Activated CD8-positive, alpha-beta memory T cell treated with anti-CD3 and anti-CD28 coated beads for 1 hour (primary cell): ENCODE measurements at places on chromosomes 5 and 9.

GRCh38 chr5:64690417-64691151 lies at the start of gene SHISAL2B:
SHISAL2B (plus strand) TSS chr5:64690503; CDS start chr5:64690624, 121 bp downstream.
- DNase-seq = no peak

- DNase-seq = no peak
Observed at GRCh38 chr5:112440031-112440430, 21.0 kb upstream of the EPB41L4A start.

DNA sequence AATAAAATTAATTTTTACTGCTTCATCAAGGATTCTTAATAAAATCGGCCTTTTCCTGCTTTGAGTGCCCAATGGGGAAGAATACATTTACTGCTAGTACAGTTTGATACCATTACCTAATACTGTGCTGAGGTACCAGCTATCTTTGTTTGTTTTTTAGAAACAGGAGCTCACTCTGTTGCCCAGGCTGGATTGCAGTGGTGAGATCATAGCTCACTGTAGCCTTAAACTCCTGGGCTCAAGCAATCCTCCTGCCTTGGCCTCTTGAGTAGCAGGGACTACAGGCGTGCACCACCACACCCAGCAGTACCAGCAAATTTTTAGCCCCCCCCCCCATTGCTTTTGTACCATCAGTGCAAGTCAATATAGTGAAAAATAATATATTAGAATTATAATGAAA lies 13.6 kb upstream of the ANKHD1 start:
- DNase-seq = no peak

- no peak for DNase-seq
Observed at GRCh38 chr9:37498457-37498856, 12.7 kb downstream of the POLR1E start.

DNA sequence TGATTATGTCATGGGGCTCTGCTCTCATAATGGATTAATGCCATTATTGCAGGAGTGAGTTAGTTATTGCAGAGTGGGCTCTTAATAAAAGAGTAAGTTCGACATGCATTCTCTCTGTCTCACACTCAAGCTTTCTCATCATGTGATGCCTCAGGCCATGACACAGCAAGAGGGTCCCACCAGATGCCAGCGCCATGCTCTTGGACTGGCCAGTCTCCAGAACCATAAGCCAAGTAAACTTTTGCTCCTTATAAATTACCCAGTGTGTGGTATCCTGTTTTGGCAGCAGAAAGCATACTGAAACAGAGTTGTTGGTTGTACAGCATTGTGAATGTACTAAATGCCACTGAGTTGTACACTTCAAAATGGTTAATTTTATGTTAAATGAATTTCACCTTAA lies 138.1 kb downstream of the MYO10 start:
- DNase-seq = no peak

DNA sequence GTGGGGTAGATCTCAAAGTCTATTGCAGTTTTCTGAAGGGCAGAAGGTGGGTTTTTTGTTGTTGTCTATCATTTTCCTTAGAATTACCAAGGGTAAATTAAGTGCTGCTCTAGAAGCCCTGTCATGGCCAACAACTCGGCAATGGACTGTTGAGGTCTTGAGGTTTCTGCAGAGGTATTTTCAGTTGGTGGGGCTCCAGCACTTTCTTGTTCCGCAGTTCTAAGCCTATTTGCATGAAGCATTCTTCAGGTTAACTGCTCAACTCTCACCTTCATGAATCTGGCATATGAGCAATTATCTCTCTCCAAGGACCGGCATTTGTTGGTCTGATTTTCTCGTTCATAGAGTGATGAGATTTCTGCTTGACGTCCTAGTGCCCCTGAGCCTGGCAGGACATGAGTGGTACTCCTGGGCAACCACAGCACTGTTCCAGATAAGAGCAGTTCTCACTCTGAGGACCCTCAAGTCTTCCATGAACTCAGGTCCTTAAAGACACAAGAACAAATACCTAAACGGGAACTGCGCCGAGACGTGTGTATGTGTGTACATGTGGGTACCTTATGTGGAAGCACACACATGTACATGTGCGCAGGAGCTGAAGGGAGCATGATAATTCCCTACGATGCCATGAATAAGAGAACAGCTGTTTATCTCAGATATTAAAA lies 544.5 kb downstream of the CSNK1G3 start:
- DNase-seq = no peak

- DNase-seq = no peak
Observed at GRCh38 chr5:140041492-140042392, 1.4 kb downstream of the NRG2 start.

GRCh38 chr9:91840882-91841281 lies 109.1 kb downstream of the ROR2 start:
- no peak for DNase-seq
